ENCODE measurements at places on chromosomes 7 and 10. TPM values are rescaled to one million over a fixed set of nuclear protein-coding genes. Genes with fewer than 3 reads are reported as not detected.

DNA sequence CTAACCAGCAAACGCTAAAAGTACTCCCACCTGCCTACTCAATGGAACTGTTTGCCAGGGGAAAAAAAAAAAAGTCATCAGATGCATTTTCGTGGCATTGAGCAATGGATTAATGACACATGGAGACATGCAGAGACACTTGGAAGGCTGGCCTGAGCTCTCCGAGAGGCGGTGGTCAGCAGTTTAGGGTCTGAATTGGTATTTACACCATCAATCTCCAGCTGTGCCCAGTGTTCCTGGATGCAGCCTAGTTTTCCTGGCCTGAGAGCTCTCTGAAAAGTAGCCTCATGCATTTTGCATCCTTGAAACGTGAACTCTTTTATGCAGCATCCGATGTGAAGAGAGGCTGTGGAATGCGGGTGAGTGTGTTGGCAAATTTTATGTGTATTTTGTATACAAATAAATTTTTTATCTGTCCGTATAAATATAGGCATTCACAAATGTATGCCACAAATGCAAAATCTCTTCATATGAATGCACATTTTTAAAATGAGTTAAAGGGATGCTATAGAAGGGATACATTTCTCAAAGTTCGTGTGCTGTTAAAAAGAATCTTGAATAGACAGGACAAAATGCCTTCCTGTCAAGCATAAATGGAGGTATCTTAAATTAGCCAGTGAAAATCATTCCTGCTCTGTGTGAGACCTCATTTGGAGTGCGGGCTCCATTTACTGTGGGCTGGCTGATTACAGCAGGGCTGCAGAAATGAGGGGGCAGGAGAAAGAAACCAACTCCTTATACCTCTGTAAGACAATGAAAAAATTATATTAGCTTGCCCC is 137.7 kb upstream of the PFKP start:
- no peak for DNase-seq

DNA sequence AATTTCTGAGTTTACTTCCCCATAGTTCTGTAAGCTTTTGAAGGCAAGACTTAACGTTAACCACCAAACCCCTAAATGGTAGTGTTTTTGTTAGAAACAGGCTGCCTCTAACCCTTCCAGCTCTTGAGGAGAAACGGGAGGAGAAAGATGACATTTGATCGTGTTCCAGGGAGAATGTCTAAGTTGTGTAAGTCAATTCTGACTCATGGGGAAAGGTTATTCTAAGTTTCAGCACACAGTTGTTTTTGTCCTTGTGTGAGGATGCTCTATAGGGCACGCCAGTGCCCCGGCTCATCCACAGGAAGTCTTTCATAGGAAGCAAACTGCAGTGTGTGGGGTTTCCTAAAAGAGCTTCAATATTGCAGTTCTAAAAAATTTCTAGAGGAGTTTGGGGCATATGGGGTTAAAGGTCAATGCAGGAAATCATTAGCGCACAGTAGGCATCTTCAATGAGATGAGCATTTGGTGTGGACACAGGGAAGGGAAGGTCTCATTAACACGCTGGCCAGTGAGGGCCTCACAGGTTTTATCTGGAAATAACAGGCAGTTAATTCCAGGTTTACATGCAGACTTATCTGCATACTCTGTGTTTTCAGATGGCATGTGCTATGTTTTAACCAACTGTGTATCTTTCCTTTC is 638.2 kb upstream of the IGFBP3 start:
- DNase-seq: no peak

GRCh38 chr10:121167534-121168243 is 316.5 kb downstream of the WDR11 start:
- no peak for DNase-seq

SORCS3 gene
- total RNA-seq: not detected

DNA sequence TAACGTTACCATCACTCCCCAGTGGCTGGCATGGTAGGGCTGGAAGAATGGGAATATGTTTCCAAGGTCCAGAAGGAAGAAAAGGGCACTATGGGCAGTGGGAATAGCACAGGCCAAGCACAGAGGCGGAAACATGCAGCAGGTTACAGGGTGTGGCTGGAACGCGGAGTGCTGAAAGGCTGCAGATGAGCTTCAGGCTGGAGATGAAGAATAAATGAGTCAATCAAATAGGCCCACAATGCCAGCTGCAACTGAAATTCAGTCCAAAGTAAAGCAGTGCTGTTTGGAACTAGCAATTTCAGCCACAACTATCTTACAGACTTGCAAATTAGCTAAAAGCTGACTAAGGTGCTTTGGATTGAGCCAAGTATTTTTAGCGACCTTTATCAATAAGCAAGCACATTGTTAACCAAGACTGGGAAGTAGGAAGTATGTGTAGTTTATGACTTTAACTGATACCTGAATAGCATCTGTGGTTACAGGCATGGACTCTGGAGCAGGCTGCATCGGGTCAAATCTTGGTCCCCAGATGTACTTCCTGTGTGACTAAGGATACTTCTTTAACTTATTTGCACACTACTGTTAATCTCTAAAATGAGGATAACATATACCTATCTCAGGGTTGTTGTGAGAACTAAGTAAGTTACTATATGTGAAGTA is 77.5 kb upstream of the CTTNBP2 start:
- DNase-seq: no peak

- DNase-seq: no peak
Observed at GRCh38 chr10:124072106-124072505, 21.3 kb downstream of the CHST15 start.

GRCh38 chr7:137935884-137936508 is 65.9 kb downstream of the CREB3L2 start:
- DNase-seq: no peak

PRR15 gene
- total RNA-seq: 2.1 TPM

DNA sequence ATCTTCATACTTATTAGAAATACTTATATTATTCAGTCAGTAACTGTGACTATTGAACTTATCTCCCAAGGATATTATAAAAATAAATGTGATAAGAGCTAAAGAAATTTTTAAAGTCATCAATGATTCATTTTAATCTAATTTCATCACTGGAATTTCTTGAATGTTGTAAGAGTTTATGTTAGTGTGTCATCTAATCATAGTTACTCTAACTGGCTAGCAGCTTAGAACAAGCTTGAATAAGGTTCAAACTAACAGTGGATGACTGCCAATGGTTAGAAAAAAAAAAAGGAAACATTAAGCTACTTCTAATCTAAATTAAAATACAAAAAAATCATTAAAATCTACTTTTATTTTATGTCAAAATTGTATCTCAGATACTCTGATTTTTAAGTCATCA is 1066.3 kb downstream of the CNTNAP2 start:
- DNase-seq: no peak

GATA3 gene
- total RNA-seq: 3.2 TPM

DNA sequence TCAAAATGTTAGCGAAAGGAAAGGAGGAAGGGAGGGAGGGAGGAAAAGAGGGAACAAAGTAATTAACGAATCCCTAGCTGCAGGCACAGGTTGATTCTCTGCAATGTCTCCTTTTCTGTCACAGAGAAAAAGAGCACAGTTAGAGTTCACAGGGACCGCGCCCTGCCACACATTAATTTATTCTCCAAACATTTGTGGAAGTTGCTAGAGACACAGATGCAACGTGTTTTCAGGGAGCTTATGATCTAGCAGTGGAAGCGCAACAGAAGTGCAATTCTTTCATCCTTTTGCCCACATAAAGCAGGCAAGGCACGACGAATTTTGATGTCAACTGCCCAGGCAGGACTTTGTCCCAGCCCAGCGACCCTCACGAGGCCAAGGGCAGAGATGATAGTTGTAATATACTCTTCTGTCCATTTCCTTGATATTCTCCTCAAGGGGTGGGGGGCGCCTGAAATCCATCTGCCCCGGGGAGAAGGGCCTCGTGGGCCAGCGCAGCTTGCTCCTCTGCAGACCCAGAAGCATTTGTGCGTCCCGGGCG is 101.7 kb upstream of the ZNF438 start:
- DNase-seq: no peak

IDI2 gene
- not detected for total RNA-seq

Measured in upper lobe of right lung (tissue), 1 donor.